ENCODE measurements at places on chromosomes 16 and 17. TPM values are rescaled to one million over a fixed set of nuclear protein-coding genes. Genes with fewer than 3 reads are reported as not detected.

EME1 gene
- not detected for polyA plus RNA-seq

ST6GALNAC2 gene
- polyA plus RNA-seq = not detected

APPBP2 gene
- polyA plus RNA-seq = 23.4 TPM

PYDC1 gene
- not detected for polyA plus RNA-seq

TEX14 gene
- polyA plus RNA-seq = not detected

ABI3 gene
- 21.8 TPM for polyA plus RNA-seq
